ENCODE measurements at places on chromosomes 11 and 22.

- H3K36me3 ChIP-seq: no peaks in the 10 kb centered on the region
- no peak for DNase-seq
- no peaks in the 10 kb centered on the region for H3K4me1 ChIP-seq
- no peak overlapping the region for H3K27ac ChIP-seq
Observed at GRCh38 chr11:13550761-13551160, 55.0 kb upstream of the PTH start.

- H3K27me3 ChIP-seq: no peaks in the 10 kb centered on the region
- H3K36me3 ChIP-seq: no peaks in the 10 kb centered on the region
- H3K4me3 ChIP-seq: no peak overlapping the region
- DNase-seq: no peak
- peaks cover 6% of the 10 kb centered on the region for H3K4me1 ChIP-seq
Observed at GRCh38 chr22:19998232-19998951, 18.2 kb downstream of the ARVCF start.

- peak; percentile 54 for DNase-seq
- no peaks in the 10 kb centered on the region for H3K27me3 ChIP-seq
- H3K27ac ChIP-seq: peak overlapping the region; percentile 92
- H3K36me3 ChIP-seq: peaks cover 2% of the 10 kb centered on the region
- peaks cover 56% of the 10 kb centered on the region for H3K4me1 ChIP-seq
Observed at GRCh38 chr11:63683133-63683991, 2.1 kb downstream of the RTN3 start.

GRCh38 chr11:70084046-70084984 is 6.2 kb downstream of the ANO1 start:
- no peak overlapping the region for H3K4me3 ChIP-seq
- peaks cover 29% of the 10 kb centered on the region for H3K27me3 ChIP-seq
- no peaks in the 10 kb centered on the region for H3K36me3 ChIP-seq
- DNase-seq: no peak
- no peak overlapping the region for H3K27ac ChIP-seq
- H3K4me1 ChIP-seq: no peaks in the 10 kb centered on the region

DNA sequence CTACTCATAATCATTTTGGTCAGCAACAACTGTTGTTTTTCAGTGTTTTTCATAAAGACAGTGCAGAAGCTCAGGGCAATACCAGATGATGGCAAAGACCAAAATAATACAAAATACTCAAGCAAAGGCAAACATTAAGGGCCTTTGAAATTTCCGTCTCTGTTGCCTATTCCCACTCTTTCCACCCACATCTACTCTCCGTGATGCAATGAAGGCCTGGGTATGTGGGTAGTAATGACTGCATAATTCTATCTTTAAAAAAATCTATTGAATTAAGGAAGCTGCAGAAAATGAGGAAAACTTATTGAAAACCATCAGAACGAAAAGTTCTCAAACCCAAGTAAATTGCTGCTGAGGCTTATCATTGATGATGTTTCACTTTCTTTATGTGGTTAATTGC is 203.3 kb downstream of the MAML2 start:
- H3K36me3 ChIP-seq: no peaks in the 10 kb centered on the region
- peaks cover 52% of the 10 kb centered on the region for H3K4me1 ChIP-seq
- DNase-seq: no peak
- no peaks in the 10 kb centered on the region for H3K27me3 ChIP-seq

DNA sequence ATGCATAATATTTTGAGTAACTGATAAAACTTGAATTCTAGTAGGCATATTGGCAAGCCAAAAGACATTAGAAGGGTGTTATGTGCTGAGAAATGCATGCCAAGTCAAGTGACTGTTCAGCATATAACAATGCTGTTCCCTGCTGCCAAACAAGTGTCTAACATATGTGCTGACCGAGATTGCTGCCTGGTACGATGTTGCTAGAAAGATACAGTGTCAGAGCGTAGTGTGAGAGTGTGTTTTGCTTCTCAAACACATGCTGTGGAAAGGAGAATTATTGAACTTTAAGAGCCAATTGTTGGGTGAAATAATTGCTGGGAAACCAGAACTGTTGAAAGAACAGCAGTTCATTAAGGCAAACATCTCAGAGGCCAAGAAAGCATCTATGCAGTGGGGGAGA is 71.3 kb upstream of the GRIA4 start:
- peaks cover 34% of the 10 kb centered on the region for H3K27me3 ChIP-seq
- H3K4me3 ChIP-seq: no peak overlapping the region
- H3K27ac ChIP-seq: no peak overlapping the region
- DNase-seq: no peak
- H3K36me3 ChIP-seq: no peaks in the 10 kb centered on the region

DNA sequence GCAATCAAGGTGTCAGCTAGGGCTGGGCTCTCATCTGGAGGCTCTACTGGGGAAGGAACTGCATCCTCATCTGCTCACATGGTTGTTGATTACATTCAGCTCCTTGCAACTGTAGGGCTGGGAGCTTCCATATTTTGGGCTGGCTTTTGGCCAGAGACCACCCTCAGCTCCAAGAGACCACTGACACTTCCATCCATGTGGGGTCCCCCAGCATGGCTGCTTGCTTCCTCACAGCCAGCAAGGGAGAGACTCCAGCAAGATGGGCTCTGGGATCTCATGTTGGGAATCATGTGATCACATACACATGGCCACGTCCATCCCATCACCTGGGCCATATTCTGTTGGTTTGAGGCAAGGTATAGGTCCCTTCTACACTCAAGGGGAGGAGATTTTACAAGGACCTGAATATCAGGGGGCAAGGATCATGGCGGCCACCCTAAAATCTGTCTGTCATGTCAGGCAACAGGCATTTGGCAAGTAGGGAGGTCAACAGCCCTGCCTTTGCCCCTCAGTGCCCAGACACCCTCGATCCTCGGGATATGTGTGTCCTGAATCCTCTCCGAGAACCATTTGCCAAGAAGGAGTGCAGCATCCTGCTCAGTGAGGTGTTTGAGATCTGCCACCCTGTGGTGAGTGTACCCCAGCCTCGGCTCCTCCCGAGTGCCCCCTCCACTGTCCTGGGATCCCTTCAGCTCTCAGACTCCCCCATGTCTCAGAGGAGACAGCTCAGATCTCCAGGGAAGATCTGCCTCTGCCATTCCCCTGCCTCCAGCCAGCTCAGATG is 48.7 kb downstream of the OTOG start:
- no peak overlapping the region for H3K4me3 ChIP-seq
- H3K4me1 ChIP-seq: no peaks in the 10 kb centered on the region
- H3K27ac ChIP-seq: no peak overlapping the region
- no peak for DNase-seq

- peak; percentile 34 for DNase-seq
- H3K4me3 ChIP-seq: peak overlapping the region; percentile 47
- no peak overlapping the region for H3K27ac ChIP-seq
- H3K36me3 ChIP-seq: no peaks in the 10 kb centered on the region
- H3K4me1 ChIP-seq: peaks cover 5% of the 10 kb centered on the region
Observed at GRCh38 chr22:19523240-19524169, 705 bp downstream of the CLDN5 start.

DNA sequence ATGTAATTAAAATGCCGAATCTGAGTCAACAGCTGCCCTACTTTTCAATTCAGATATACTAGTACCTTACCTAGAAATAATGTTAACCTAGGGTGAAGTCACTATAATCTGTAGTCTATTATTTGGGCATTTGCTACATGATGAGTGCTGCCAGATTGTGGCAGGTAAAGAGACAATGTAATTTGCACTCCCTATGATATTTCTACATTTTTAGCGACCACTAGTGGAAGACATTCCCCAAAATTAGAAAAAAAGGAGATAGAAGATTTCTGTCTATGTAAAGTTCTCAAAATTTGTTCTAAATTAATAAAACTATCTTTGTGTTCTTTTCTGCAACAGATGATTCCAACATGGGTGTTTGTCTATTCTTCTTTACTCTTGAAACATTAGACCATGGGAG is 14.1 kb downstream of the MS4A1 start:
- no peaks in the 10 kb centered on the region for H3K4me1 ChIP-seq
- no peak overlapping the region for H3K27ac ChIP-seq
- H3K4me3 ChIP-seq: no peak overlapping the region
- H3K27me3 ChIP-seq: no peaks in the 10 kb centered on the region

All from A673 (cell line).